ENCODE measurements at places on chromosomes 11 and 22.

DNA sequence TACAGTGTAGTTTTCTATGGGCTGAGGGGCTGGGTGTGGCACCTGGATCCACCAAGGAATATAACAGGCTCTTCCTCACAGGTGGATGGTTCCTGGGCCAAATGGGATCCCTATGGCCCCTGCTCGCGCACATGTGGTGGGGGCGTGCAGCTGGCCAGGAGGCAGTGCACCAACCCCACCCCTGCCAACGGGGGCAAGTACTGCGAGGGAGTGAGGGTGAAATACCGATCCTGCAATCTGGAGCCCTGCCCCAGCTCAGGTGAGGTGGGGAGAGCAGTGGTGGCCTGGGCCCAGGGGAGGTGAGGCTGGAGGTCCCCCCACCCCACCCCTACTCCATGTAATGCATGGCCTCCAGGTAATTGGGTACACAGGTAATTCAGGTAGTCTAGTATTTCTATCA, 20.7 kb downstream of the ADAMTS15 start:
- no peak for DNase-seq

GRCh38 chr11:121889931-121890330, 226.1 kb downstream of the BLID start:
- no peak for DNase-seq

GRCh38 chr11:32991898-32992297, 23.8 kb upstream of the DEPDC7 start:
- no peak for DNase-seq

- no peak for DNase-seq
Measured at GRCh38 chr22:49208004-49208402, 619.7 kb downstream of the BRD1 start.

GRCh38 chr11:132962041-132962440, 570.3 kb downstream of the OPCML start:
- no peak for DNase-seq

DNA sequence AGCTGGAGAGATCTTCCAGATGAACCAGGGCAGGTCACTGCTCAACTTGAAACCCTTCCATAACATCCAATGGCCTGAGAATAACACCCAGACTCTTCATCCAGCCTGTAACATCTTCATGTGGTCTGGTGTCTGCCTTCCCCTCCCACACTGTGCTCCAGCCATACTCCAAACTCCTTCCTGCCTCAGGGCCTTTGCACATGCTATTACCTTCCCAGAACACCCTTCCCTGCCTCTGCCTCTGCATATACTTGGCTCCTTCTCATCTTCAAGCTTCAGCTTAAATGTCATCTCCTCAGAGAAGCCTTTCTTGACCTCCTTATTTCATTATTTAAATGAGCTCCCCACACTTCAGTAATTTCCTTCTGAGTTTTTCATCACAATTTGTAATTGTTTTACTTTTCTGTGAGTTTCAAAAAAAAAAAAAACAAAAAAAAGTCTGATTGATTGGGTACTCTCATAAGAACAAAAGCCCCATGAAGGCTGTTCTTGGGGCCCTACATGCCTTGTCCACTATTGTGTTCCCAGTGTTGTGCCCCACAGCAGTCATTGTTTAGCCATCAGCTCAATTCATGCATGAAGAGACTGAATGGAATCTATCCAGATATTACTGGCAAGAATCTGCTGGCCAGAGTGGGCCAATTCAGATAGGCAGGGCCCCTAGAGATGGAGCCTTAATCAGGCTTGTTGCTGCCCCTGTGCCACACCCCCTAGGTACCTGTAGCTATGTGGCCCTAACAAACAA, 22.1 kb downstream of the LMO1 start:
- no peak for DNase-seq

DNA sequence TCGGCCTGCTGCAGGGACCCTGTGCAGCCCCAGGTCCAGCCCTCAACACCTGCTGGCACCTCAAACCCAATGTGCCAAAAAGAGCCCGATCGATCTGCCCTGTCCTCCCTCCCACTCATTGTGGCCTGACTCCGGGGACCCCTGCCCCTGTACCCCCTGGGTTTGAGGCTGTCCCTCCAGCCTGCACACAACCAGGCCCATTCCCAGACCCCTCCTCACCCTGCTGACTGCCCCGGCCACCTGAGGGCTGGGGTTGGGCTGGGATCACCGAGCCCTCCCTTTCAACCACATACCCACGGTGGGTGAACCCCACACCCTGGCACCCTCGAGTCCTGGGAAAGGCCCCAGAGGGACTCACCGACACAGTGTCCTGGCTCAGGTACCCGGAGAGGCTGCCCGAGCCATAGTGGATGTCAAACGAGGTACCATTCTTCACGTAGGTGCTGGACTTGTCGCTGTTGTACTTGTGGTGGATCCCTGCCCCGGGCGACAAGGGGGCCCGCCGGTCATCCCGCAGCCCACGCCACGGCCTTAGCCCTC, 5.0 kb downstream of the CTSD start:
- no peak for DNase-seq

DNA sequence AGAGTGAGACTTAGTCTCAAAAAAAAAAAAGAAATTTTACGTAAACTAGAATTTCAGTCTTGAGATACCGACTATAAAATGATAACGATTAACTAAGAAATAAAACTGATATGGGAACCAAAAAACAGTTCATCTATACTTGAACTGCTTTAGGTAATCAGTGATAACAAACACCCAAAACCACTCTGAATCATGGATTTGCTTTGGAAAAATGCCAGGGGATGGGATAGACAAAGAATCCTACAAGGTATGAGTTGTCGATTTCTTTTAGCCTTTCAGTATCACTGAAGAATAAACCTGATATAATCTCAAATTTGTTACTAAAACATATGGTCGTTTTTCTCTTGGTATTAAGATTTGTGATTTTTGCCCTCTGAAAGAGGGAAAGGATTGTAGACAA, 13.7 kb downstream of the CSTF3 start:
- no peak for DNase-seq

DNA sequence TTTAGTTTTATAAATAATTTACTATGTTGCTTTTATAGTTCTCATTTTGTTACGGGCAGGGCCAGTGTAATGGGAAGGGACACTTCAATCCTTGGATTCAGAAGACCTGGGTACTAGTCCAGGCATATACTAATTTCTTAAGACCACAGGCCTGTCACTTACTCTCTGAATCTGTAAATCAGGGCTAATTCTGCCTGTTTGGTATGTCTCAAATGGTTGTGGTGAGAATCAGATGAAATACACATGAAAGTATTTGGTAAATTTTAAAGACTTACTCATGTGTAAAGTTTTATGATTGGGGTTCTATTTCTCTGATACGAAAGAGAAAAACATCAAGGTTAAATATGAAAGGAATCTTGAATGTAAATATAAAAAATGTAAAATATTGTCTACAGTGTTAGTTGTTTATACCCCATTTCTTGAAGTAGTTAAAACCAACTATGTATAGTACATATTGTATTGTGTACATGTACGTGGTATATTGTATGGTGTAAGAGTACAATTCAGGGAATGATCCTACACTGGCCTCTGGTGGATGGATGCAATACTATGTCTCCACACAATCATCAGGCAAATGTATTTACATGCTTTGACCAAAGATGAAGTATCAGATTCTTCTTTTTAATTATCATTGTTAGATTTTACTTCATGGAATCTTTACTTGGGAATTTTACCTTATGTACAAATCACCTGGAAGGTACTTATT, 24.5 kb upstream of the RAG2 start:
- DNase-seq, result no peak

DNA sequence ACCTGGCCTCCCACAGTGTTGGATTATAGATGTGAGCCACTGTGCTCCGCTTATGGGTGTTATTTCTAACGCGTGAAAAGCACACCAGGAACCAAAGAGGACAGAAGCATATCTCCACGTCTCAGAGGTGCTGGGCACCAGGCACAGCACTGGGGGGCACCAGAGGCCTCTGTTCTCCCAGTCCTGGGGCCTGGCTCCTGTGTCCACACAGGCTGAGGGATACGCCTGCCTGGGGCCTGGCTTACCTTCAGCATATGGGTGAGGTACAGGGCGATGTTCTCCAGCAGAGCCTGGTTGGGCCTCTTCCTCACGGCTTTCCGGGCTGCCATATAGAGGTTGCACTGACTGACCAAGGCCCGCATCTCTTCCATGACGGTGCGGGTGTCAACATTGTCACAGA, 24.7 kb upstream of the NAP1L4 start:
- DNase-seq, result no peak

GRCh38 chr11:66268952-66269905, 790 bp downstream of the RAB1B start:
- DNase-seq, result no peak

DNA sequence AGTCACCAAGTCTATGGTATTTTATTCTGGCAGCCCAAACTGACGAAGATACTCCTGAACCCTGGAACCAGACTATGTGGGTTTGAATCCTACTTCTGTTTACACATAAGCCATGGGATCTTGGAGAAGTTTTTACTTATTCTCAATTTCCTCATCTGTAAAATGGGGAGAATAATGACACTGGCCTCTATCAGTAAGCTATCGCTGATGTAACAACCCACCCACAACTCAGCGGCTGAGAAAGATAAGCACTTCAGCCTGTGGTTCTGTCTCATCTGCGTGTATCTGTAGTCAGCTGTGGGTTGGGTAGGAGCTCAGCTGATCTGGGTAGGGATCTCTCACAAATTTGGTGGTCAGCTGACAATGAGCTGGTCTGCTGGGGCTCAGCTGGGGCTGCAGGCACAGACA, 68.0 kb upstream of the ALX4 start:
- DNase-seq, result no peak

- no peak for DNase-seq
Measured at GRCh38 chr22:44702479-44703198, 635 bp downstream of the PRR5 start.

DNA sequence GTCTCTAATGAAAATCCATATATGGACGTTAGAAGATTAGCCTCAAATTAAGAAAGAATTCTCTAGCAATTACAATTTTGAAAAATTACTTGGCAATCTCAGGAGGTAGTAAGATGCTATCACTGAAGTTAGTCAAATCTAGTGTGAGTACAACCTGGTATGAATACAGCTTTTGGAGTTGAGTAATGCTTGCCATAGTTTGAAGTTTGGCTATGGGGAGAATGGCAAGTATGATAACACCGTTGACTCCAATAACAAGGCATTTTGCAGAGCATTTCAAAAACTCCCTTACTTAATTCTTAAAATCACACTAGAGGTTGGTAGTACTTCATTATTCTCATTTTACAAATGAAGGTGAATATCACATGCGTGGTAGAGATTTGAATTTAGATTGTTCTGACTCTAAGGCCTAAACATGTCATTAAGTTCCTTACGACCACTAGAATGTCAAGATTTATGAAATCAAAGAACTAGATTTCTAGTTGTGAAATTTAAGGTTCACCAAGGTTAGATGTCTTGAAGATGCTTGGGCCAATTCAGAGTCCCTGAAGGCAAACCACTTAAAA, 355.4 kb downstream of the ETS1 start:
- no peak for DNase-seq

DNA sequence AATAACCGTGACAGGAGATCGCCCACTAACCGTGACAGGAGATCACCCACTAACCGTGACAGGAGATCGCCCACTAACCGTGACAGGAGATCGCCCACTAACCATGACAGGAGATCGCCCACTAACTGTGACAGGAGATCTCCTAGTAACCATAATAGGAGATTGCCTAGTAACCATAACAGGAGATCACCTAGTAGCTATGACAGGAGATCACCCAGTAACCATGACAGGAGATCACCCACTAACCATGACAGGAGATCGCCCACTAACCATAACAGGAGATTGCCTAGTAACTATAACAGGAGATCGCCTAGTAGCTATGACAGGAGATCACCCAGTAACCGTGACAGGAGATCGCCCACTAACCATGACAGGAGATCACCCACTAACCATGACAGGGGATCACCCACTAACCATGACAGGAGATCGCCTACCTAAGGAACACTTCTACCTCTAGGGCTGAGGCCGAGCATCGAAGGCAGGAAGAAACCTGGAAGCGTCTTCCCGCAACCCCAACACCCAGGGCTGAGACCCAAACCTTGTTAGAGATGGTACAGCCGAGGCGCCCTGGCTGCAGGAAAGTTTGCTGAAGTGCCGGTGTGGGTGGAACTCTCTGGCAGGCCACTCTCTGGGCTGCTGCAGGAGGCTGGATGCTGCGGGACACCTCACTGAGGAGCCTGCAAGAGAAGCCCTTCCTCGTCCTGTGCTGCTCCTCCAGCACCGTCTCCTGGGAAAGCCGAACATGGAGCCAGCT, 67.5 kb upstream of the THY1 start:
- no peak for DNase-seq

DNA sequence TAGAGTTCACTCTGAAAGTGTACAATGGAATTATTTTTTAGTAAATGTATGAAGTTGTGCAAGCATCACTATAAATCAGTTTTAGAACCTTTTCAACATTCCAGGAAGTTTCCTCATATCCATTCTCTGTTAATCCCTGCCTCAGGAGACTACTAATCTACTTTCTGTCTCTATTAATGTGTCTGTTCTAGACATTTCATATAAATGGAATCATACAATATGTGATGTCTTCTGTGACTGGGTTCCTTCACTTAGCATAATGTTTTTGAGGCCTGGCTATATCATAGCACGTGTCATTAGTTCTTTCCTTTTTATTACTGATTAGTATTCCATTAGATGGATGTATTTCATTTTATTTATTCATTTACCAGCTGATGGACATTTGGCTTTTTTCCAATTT, 17.1 kb downstream of the SYT9 start:
- no peak for DNase-seq

GRCh38 chr11:123483466-123483865, 53.4 kb downstream of the GRAMD1B start:
- DNase-seq, result no peak

DNA sequence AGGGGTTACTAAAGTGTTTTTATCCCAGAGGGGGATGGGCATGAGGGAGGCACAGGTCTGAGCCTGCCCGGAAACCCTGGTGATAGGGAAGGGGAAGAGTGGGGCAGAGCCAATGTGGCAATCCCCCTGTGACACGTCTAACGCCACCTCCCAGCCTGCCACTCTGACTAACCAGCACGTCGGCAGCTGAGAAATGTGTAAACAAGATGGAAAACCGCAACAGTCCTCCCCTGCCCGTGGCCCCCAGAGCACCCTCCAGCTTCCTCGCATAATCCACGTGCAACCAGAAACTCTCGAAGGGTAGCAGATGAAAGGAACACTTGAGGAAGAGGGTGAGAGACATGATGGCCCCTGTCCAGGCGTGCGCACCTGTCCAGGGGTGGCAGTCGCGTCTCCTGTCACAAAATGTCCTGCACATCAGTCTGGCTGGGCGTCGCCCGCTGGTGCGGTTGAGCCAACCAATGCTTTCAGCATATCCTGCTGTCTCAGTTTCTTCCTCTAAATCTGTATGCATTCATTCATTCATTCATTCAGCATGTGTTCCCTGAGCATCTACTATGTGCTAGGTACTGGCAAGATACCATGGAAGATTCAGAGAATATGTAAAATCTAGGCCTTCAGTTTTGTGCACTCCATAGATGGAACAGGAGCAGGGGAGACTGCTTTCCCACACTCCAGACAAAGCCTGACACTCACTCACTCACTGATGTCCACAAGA, 4.5 kb downstream of the TMPRSS4 start:
- no peak for DNase-seq

DNA sequence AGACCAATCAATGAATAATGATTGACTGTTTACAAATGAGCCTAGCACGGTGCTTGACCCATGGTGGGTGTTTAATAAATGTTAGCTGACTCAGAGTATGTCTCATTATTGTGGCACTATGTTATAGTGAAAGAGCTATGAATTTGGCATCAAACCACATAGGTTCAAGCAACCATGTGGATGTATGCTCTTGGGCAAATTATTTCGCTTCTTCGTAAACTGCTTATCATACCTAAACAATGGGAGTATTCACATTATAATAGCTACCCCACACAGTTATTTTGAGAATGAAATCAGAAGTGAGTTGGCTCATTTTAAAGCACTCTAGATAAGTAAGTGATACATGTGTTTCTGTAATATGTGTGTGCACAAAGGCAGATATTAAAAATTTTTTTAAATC, 118.7 kb upstream of the HSD17B12 start:
- no peak for DNase-seq

All from cortex of kidney (tissue), 1 donor.